OCI-LY7 (cell line): ENCODE measurements at places on chromosomes 13 and 19.
A peak's percentile ranks its signal among the peaks of the same experiment; 100 is the strongest.

DNA sequence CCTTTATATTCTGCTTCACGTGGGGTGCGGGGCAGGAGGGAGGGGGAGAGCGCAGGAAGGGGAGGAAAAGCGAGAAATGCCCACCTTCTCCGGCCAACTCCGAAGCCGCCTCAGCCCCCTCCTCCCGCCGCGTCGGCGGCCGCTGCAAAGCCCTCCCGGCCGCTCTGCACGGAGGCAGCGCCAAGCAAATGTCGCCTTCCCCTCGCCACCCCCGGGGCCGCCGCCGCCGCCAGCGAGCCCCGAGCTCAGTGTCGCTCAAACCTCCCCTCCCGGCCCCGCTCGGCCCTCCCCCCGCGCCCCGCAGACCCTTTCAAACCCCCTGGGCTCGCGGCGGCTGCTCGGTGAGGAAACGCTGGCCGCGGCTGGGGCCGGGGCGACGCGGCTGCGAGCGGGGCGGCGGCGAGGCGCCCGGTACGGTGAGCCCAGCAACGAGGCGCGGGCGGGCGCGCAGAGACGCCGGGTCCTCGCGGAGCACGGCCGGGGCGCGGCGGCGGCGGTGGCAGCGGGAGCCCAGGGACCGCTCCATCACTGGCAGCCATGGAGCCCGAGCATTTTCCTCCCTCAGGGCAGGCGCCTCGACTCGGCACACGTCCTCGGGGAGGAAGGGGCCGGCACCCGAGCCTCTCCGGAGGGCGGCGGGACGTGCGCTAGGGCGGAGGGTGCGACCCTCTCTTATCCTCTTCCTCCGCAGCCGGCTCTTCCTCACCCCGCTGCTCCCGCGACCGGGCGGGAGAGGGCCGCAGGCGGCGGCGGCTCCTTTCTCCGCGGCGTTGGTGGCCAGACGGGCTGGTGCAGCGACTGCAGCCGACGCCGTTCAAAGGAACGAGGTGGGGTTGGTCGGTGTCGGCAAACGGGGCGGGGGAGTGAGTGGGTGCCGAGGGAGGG is 463 bp upstream of the TSC22D1 start:
- DNase-seq = peak; percentile 28

GRCh38 chr19:46216612-46217011 is 12.9 kb upstream of the IGFL1 start:
- no peak for DNase-seq

DNA sequence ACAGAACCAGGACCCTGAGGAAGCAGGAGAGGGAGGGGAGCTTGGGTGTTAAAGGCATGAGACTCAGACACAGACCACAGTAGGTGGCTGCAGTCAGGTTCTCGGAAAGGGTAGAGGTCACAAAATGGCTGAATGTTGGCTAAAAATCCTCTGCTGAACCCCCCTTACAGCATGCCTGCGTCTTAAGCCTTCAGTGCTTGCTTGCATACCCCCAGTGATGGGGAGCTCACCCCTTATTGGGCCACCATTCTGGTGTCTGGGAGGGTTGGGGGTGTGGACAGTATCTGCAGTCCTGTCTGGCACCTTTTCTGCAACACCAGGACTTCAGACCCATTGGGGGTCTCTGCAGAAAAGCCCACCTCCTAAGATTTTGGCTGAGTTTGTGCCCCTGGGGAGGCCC is 14.2 kb upstream of the B3GNT3 start:
- DNase-seq = no peak

GRCh38 chr19:29843180-29844051 is 31.6 kb downstream of the CCNE1 start:
- DNase-seq = no peak

- DNase-seq = no peak
These were observed 105.0 kb downstream of the MBNL2 start for GRCh38 chr13:97327086-97327485.

DNA sequence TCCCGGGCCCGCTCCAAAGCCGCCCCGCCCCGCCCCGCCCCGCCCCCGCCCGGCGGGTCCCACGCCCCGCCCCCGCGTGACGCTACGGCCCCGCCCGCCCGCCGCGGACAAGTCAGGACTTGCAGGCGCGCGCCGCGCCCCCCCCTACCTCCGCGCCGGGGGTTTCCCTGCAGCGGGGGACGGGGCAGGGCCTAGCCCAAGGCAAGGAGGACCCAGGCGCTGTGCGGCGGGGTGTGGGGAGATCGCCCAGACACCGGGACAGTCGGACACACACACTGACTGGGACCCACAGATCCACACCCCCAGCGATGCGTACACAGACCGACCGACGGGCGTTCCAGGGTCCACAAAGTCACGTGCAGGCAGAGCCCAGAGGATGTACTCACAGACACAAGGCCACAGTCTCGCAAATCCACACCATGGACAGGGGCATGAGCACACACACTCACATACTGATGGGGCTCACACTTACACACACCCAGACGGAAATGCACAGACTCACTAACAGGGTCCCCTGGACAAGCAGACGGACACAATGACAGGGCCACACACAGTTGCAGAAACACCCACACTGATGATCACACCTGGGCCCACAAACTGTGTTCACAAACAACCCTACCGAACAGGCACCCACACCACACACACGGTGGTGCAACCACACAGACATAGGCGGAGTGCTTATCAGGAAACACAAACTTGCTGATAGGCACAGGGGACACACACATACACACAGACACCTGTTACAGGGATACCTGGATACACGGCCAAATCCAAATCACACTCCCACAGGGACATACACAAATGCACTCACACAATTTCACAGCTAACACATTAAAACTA is 436 bp upstream of the BBC3 start:
- peak; percentile 86 for DNase-seq

GRCh38 chr13:60019119-60019993 is 144.4 kb downstream of the DIAPH3 start:
- DNase-seq = peak; percentile 3
